Pons (tissue), 1 donor: ENCODE measurements at places on chromosomes 3 and 15.
A peak's percentile ranks its signal among the peaks of the same experiment; 100 is the strongest.

GRCh38 chr15:73195166-73195565 is 142.9 kb downstream of the NEO1 start:
- no peak for DNase-seq

DNA sequence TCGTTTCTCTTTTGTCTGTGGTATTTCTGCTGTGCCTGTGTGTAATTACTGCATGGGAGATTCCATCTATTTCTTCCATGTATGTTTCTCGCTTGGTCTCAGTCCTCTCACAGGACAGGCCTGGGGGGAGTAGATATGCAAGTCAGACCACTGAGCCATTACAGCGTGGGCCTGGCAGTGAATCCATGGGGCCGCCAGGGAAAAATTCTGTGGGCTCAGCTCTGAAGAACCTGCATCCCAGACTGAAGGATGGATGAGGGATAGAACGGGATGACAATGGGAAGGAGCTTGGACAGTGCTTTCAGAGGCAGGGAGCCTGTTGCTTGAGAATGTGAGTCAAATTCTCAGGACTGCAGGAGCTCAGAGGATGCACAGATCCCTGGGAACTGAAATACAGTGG is 24.8 kb downstream of the GRAMD2A start:
- DNase-seq, result no peak

DNA sequence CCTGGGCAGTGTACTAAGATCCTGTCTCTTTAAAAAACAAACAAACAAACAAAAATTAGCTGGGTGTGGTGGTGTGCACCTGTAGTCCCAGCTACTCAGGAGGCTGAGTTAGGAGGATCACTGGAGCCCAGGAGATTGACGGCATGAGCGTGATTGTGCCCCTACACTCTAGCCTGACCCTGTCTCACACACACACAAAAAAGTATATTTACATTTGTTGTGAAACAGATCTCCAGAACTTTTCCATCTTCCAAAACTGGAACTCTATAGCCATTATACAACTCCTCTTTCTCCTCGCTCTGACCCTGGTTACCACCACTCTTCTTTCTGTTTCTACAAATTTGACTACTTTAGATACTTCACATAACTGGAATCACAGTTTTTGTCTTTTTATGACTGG is 56.0 kb upstream of the CCNB2 start:
- DNase-seq, result no peak

DNA sequence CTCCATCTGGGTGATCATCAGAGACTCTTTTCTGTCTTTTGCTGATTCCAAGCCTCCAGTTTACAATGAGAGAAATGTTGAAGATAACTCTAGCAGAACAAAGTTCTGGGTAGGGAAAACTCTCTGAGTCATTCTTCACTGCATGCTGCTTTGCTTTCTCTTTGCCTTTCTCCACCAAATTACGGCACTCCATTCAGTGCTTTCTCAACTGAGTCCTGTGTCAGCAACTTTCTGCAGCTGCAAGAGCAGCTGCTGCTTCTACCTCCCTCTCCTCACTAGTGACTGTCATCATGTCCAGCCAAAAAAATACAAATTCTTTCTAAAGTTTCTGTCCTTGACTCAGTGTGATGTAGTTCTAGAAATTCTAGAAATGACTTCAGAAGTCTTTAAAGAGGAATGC is 953.8 kb downstream of the IGSF11 start:
- DNase-seq, result peak; percentile 2

DNA sequence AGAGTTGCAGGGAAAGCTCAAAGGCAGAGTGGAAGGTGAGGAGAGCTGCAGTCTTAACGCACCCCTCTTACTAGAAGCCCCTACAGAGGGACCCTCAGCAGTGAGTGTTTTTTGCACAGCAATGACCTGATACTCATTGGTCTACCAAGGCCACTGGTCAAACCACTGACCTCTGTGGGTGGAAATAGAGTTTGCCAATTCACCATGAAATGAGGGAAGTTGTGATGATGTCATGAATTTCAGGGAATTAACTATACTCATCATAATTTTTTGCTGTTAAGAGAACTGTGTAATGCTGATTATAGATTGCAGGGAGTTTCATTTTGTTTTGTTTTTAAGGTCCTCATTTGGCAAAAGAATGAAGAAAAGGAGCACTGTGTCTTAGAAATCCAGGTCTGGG is 101.7 kb upstream of the SMAD3 start:
- DNase-seq, result no peak

DNA sequence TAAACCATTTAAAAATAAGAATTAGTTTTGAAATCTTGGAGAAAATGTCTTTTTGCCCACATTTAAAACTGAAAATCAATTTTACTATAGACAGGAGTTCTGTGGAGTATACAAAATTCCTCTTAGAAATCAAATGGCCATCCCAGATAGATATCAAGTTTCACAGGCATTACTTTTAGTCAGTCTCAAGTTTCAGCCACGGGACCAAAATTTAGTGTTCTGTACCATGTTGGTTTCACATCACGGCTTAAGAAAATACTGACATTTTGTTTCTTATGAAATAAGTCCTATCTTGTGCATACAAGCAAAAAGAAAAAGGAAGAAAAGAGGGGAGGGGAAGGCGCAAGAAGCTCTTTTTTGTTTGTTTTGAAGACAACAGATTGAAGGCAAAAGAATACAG is 45.7 kb downstream of the EIF2AK4 start:
- no peak for DNase-seq

GRCh38 chr3:52428151-52429005 is 16.5 kb downstream of the SEMA3G start:
- peak; percentile 92 for DNase-seq

GRCh38 chr15:45906230-45906629 is 271.4 kb downstream of the SQOR start:
- DNase-seq, result no peak

DNA sequence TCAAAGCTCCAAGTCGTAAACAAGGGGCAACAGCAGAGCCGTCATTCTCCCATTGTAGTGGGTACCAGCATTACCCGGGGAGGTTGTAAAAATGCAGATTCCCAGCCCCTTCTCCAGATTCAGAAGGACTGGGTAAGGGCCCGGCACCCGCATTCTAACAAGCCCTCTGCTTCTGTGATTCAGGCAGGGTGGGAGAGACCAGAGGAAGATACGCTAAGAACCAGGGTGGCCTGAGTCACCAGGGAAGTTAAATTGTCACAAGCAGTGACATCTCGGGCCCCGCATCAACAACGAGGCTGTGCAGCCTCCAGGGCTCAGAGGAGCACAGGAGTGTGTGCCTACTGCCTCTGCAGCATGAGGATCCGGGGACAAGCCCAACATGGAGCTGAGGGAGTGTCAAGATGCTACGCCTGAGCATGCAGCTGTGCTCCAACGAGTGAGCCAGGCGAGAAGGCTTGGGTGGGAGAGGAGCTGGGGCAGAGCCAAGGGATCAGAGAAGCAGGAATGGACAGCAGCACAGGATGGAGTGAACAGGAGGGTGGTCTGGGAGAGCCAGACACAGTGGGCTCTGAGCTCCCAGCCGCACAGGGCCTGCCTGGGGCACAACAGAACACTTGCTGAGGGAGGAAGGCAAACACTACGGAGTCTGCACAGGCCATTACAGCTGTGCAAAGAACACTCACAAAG is 68.5 kb downstream of the CPN2 start:
- DNase-seq, result no peak

GRCh38 chr15:101490408-101490891 is 943 bp upstream of the PCSK6 start:
- DNase-seq, result no peak

DNA sequence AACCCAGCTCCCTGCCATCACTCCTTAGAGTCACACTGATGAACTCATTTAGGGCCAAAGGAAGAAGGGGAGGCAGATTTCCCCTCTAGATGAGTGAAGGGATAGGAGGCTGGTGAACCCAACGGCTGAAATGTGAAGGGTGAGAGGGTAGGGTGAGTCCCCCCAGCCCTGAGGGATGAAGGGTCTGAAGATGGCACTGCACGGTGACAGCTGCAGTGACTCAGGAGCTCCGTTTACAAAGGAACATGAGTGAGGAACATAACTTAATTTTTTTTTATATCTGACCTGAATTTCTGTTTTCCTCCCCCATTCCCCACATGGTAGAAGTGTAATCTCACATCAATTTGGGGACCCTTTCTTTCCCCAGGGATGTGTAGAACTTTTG is 14.0 kb downstream of the SNX33 start:
- DNase-seq, result no peak

DNA sequence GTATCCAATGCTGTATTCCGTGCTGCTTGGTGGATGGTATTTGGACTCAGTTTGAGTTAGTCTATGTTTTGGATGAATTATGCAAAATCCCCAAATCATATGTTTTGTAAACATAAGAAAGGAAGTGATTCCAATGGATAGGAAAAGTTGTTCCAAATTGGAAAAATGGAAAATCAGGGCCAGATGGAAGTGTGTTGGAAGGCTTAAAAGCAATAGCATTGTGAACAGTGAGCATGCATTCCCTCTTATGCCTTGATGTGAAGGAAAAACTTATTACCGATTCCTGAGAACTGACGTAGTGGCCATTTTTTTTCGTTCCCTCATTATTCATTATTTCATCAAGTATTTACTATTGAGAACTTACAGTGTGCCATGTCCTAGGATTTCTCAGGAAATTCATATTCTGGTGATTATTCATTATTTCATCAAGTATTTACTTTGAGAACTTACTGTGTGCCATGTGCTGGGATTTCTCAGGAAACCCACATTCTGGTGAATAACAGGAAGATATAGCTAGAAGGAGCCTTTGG is 144.1 kb upstream of the TPRG1 start:
- no peak for DNase-seq

GRCh38 chr3:55664387-55664786 is 177.3 kb upstream of the WNT5A start:
- no peak for DNase-seq
